Right cardiac atrium (tissue), 5 donors: ENCODE measurements at places on chromosomes 12 and 14.

DNA sequence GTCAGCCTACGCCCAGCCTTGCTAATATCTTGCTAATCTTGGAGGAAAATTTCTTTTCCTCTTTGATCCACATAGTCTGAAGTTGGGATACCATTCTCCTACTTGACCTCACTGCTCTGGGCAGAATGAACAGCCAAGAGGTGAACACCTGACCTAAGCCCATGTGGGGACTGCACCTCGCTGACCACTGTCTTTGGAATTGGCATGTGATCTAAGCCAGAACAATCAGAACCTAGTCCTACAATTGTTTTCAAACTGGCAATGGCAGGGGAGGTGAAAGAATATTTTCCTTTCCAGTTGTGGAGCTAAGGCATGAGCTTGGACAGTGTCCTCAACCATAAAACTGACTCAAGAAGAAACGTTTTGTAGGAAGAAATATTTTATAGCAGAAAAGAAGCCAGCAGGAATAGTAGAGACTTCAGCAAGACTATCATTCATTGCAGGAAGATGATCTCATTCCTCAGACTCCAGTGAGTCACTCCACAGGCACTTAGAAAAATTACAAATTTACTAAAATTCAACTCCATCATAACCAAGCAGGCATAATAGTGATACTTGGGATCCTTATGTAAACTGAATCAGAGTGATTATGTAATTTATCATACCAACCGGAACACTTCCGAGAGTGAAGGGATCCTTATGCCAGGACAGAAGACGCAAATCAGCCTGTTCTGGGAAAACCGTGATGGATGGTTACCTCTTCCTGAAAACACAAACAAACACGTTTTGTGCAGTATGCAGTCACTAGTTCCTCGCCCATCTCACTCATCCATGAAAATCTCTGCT is 14.7 kb downstream of the PTPRO start:
- DNase-seq = no peak

DNA sequence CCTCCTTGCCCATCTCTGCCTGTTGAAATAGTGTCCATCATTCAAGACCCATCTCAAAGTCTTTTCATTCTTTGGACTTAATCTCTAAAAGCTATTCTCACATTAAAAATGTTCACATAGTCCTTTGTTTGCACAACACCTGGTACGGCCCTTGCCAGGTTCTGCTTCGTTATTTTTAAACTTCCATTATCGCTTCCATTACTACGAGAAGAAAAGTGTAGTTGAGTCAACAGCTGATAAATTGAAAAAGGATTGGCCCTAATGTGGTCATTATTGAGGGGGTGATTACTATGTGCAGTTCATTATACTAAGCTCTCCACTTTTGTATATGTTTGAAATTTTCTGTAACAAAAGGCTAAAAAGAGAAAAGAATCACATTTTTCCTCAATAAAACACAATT is 17.8 kb downstream of the KCNJ8 start:
- no peak for DNase-seq

GRCh38 chr12:106343214-106343528 is 14.4 kb upstream of the POLR3B start:
- no peak for DNase-seq

- DNase-seq = peak; percentile 55
Measured at GRCh38 chr12:81759190-81760051, at the start of gene PPFIA2. Gene PPFIA2 (minus strand): TSS chr12:81759350.

DNA sequence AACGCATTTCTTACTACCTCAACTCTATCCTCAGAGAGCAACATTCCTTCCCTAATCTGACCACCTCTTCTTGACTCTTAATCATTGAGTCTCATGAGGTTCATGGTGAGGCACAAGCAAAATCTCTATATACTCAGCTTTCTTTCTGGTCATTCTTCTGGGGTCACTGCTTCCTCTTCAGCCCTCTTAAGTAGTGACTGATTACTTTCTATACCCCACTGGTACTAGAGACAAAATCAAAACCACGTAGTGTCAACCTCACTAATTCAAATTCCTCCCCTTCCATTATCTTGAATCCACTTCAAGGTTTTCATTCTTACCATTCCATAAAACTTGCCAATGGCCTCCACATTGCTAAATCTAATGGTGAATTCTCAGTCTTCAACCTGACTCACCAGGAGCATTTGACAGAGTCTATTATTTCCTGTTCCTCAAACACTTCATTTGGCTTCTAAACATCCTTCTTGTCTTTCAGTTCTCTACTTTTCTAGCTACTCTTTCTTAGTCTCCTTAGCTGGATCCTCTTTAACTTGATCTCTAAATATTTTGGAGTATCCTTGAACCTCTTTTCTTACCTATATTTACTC is 6.8 kb downstream of the WDHD1 start:
- DNase-seq = no peak
